ENCODE measurements at places on chromosomes 2 and 18. TPM values are rescaled to one million over a fixed set of nuclear protein-coding genes. Genes with fewer than 3 reads are reported as not detected.

Gene LYPD1
- 10.6 TPM for total RNA-seq

Gene OBSL1
- total RNA-seq, result 140 TPM

Gene FEV
- not detected for total RNA-seq

Gene NOSTRIN
- not detected for total RNA-seq

Gene IKZF2
- total RNA-seq, result 1.9 TPM

Gene RAX
- total RNA-seq, result 0.37 TPM

GRCh38 chr18:23503963-23504344, 643 bp downstream of the RMC1 start:
- H3K4me1 ChIP-seq, result no peaks in the 10 kb centered on the region
- peak overlapping the region; percentile 92 for H3K4me3 ChIP-seq
- DNase-seq, result no peak

- no peaks in the 10 kb centered on the region for H3K4me1 ChIP-seq
- no peak overlapping the region for H3K27ac ChIP-seq
- H3K36me3 ChIP-seq, result no peaks in the 10 kb centered on the region
- DNase-seq, result no peak
- H3K27me3 ChIP-seq, result no peaks in the 10 kb centered on the region
These were observed 9.0 kb upstream of the DSEL start for GRCh38 chr18:67525328-67526099.

DNA sequence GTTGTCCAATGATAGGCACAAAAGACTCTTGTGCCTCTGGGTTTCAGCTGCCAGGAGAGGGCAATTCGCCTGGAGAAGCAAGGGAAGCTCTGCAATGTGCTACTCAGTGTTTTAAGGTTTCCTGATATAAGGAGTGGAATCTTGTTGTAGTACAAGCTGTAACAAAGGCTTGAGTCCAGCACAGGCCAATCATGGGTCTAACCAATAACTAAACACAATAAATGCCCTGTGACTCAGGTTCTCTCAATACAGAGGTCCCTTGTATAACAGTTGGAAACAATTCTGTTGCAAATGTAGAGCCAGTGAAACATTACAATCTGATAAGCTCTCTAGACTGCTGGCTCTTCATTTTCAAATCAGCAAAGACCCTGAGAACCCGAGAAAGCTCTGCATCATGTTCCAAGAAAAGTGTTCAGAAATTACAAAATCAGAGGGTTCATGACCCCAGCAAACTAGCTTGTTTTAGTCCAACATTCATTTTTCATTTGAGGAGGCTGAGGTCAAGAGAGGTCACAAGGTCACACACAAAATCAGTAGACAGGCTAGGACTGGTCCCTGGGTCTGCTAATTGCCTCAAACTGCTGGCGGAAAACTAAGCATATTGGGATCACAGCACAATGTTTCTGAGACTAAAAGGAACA, 59.0 kb upstream of the DNMT3A start:
- no peak overlapping the region for H3K4me3 ChIP-seq
- no peaks in the 10 kb centered on the region for H3K27me3 ChIP-seq
- no peak for DNase-seq
- no peaks in the 10 kb centered on the region for H3K4me1 ChIP-seq
- no peaks in the 10 kb centered on the region for H3K36me3 ChIP-seq
- H3K27ac ChIP-seq, result no peak overlapping the region

DNA sequence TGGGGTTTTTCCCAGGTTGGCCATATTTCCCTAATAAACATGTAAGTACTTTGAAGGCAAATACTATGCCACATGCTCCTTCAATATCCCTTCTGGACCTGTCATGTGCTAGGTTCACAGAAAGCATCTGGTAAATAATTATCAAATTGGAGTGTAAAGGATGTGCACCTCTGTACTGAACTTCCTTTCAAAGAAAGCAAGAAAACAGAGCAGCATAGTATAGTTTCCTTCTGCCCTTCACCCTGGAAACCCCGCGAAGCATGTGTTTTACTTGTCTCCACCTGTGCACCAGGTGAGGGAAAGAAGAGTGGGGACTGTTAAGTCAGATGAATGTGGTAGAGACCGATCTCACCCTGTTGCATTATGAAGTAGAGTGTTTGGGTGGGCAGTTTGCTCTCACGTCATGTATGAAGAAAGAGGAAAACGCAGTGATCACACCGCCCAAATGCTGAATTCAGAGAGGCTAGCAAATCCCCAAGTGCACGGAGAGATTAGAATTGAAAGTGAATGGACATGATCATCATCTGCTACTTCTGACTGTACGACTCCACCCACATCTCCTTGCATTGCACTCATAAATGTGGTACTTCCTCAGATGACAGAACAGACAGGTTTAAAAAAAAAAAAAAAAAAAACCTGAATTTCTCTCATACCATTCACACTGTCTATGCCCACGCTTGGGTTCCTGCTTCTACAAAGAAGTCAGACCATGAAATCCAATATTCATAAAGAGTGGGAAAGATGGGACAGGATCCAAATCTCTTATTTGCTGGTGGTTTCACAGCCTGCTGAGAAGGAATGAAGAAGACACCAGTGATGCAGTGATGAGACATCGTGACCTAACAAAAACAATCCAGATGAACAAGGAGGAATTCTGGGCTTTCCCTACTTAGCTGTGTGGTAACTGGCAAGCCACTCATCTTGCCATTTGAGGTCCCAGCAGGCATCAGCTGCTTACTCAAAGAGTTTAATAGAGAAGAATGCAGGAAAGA, 448.6 kb downstream of the BCL11A start:
- DNase-seq, result no peak
- H3K27me3 ChIP-seq, result no peaks in the 10 kb centered on the region
- H3K4me3 ChIP-seq, result no peak overlapping the region
- no peak overlapping the region for H3K27ac ChIP-seq

Data from H9 (cell line).